Activated CD4-positive, alpha-beta T cell treated with anti-CD3 and anti-CD28 coated beads for 24 hours (primary cell): ENCODE measurements at places on chromosomes 3 and 15.

GRCh38 chr3:162217647-162218046 is 721.0 kb downstream of the OTOL1 start:
- no peak for DNase-seq

DNA sequence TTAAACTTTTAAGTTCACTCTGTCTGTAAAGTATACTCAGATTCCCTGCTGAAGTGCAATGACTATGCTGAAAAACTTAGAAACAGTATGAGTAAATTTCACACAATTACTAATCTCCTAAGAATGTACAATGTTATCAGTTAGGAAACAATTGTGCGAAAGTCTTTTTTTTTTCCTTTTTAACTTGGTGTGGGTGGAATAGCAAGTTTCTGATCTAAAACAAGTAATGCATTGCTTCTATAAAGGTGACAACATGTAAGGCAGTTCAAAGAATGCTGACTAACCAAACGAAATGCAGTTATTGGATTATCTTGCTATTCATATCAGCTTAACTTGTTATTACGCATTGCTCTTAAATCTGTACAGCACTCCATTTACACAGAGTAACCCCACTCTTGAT is 19.3 kb upstream of the SLC12A8 start:
- no peak for DNase-seq

DNA sequence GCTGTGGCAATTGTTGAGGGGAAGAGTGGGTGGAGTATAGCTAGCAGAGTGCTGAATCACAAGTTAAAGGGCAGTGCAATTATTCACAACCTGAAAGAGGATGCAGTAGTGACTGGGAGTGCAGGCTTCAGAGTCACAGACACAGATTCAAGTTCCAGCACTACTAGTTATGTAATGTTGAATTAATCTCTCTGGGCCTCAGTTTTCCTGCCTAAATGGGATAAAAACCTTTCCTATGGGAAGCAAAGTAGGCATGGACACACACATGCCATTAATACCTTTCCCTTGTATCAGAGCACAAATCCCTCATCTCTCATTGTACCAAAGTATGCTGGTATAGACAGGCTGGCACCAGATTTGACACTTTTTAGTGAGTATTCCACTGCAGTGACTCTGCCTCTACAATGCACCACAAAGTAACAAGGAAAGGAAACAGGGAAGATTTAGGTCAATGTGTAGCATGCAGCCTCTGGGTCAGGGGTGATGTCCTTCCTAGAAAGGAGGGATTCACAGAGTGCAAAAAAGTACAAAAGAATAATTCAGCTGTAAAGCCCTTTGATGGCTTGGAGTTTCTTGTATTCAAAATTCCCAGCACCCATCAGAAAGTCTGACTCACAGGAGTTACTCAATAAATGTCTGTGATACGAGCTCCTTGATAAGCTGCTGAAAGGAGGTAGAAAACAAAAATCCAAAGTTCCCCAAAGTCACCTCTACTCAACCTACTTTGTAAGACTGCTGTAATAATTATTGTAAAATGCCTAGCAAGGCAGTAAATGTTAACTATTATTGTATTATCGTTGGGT is 507.5 kb upstream of the TGFBR2 start:
- no peak for DNase-seq

- no peak for DNase-seq
Observed at GRCh38 chr15:94335616-94336015, 104.3 kb downstream of the MCTP2 start.

- no peak for DNase-seq
Observed at GRCh38 chr15:70766597-70766996, 3.2 kb upstream of the UACA start.
